Activated CD4-positive, CD25-positive, alpha-beta regulatory T cell treated with anti-CD3 and anti-CD28 coated beads, Interleukin-2, amount 50 U/mL, for 16 hours (primary cell): ENCODE measurements at places on chromosomes 4 and X.

DNA sequence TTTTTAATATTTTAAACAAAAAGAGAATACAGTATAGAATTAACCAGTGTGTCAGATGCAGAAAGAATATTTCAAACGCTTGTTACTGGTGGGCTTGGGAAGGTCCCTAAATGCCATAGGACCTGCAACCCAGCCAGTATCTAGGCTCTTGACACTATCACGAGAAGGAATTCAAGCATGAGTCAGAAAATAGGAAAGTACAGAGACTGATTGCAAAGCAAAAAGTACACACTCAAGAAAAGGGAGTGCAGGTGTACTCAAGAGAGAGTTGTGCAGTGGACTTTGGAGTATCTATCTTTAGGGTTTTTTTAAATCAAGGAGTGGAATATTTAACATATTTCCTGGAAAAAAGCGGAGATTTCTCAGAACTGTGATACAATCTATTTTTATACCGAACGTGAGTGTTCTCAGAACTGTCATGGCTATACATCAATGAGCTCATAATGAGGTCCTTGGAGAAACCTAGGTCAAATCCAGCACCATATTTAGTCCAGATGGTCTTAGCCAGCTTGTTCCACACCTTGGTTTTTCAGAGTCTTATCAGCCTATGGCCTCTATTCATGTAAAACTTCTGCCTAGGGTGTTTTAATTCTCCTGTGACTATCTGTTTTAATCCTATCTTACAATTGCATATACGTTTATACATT is 291.8 kb upstream of the FAT4 start:
- no peak for DNase-seq

- no peak for DNase-seq
These were observed 188.0 kb upstream of the PACRGL start for GRCh38 chr4:20512033-20512792.

DNA sequence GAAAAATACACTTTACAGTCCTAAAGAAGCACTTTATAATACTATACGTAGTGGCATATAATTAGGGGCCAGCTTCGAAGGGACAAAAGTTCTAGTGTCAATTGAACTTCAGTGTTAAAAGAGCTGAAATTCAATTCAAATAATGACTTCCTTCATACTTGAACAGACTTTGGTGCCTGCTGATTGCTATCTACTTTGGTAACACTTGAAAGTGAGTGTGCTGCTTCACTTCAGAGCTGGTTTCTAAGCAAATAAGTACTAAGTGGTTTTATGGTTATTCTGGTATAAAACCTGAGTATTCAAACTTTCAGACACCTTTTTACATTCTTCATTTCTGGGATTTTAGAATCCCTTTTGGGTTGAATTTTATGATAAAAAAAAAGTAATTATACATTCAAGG is 107.0 kb downstream of the SLC4A4 start:
- no peak for DNase-seq

DNA sequence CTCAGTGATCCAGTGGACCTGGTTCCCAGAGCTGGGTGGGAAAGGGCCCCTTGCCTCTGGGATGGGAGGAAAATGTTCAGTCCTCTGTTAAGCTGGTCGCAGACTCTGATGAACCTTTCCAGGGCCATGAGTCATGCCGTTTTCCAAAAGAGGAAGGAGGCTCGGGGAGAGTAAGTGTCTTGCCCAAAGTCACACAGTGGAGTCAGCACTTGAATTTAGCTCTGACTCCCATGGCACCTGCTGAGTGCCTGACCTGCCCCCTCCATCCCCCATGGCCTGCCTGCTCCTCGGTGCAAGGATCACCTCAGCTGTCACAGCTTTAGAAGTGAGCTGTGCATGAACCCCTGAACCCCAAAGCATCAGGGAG is 14.0 kb upstream of the KIAA0232 start:
- DNase-seq: no peak

DNA sequence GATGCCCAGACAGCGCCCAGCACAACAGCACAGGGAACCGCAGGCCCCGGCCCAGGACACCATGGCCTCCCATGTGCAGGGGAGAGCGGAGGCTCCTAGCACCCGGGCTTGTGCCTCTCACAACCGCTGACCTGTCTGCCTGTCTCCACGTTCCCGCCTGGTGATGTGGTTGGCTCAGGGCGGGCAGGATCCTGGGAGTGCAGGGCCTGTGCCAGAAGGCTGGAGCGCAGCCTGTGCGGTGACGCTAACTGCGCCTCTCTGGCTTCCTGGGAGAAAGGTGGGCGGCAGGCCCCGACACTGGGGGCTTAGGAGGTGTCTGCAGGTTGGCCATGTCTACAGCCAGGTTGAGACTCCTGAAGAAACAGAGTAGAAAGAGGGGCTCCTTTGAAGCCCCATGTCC is 48.7 kb downstream of the CPZ start:
- DNase-seq: no peak

DNA sequence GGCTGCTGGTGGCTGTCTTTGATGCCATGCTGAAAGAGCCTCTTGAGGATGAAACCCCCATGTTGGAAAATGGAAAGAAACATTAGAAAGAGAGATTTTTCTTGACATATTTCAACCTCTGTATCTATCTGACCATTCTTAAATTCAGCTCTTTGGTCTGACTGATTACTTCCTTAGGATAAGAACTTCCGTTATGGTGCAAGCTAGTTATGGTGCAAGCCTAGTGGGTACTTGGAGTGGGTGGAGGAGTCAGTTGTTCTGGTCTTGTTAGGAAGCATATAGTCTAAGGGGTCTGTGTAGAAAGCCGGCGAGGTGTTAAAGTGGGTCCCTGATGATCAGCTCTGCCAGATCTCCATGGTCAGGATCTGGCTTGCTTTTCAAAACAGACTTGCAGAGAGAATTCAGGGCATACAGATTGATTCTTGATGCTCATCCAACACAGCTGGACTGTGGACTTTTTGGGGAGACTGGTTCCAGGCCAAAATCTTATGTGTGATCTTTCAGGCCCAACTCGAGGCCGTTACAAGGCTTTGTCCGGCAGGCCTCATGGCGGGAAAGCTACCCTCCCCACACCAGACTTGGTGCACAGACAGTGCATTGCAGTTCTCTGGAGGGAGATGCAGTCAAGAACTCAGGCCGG is 82.8 kb upstream of the BOD1L1 start:
- no peak for DNase-seq

GRCh38 chrX:10893366-10893765 is 217.8 kb upstream of the HCCS start:
- no peak for DNase-seq

GRCh38 chr4:2934077-2934812 is 29.0 kb downstream of the NOP14 start:
- no peak for DNase-seq

DNA sequence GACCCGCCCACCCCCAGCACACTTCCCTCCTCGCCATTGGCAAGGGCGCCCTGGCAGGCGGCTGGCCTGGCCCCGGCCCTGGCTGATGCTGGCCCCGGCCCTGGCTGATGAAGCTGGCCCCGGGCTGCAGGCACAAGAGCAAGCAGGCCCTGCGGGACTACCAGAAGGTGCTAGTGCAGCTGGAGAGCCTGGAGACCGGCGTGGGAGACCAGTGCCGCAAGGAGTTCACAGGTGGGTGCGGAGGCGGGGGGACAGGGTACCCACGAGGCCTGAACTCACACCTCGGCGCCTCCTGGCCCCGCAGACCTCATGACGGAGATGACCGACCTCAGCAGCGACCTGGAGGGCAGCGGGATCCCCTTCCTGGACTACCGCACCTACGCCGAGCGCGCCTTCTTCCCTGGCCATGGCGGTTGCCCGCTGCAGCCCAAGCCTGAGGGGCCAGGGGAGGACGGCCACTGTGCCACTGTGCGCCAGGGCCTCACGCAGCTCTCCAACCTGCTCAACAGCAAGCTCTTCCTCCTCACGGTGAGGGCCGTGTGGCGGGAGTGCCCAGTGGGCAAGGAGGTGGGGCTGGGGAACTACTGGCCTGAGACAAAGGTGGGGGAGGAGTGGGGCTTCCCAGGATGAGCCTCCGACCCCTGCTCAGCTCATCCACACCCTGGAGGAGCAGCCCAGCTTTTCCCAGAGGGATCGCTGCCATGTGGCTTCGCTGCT is 6.1 kb upstream of the SRPK3 start:
- no peak for DNase-seq

DNA sequence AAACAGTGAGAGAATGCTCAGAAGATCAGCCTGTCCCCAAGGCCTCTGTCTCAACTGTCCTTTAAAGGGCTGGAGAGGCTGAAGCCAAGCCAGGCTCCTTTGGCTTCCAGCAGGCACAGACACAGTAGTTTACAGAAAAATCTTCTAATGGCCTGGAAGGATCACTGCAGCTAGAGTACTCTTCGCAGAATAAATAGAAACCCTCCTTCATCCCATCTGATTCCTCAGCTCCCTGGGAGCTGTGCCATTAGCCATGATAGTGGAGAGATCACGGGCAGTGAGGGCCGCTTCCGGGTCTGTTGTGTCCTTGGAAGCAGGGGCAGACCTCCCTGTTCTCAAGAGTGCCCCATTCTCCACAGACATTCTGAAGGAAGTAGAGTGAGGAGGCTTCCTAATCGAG is 63.1 kb downstream of the CCNI start:
- no peak for DNase-seq
